WTC11 (cell line): ENCODE measurements at places on chromosomes 5 and 9. TPM values are rescaled to one million over a fixed set of nuclear protein-coding genes. Genes with fewer than 3 reads are reported as not detected.

DNA sequence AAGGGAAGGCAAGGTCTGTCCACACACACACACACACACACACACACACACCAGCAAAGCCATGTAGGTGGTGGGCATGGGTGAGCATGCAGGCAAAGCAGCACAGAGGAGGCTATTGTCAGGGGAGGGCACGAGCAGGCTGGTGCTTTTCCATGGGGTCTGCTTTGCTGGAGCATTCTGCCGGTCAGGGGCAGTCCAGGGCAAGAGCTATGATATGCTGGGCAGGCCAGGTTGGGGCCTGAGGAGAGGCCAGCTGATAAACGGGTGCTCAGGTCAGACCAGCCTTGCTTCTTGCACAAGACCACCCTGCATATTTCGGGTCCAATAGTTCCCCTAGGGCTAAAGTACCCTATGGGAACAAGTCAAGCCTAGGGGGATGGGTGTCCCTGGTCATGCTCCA lies 253.9 kb upstream of the DMAC1 start:
- H3K4me1 ChIP-seq = no peaks in the 10 kb centered on the region
- H3K4me3 ChIP-seq = no peak overlapping the region
- DNase-seq = no peak
- H3K36me3 ChIP-seq = peaks cover 4% of the 10 kb centered on the region; the same call in 1 of the 2 replicates
- H3K27me3 ChIP-seq = no peaks in the 10 kb centered on the region

PAPPA gene
- 0.22 to 0.53 TPM (median 0.34 TPM) in 3 replicates for total RNA-seq

DNA sequence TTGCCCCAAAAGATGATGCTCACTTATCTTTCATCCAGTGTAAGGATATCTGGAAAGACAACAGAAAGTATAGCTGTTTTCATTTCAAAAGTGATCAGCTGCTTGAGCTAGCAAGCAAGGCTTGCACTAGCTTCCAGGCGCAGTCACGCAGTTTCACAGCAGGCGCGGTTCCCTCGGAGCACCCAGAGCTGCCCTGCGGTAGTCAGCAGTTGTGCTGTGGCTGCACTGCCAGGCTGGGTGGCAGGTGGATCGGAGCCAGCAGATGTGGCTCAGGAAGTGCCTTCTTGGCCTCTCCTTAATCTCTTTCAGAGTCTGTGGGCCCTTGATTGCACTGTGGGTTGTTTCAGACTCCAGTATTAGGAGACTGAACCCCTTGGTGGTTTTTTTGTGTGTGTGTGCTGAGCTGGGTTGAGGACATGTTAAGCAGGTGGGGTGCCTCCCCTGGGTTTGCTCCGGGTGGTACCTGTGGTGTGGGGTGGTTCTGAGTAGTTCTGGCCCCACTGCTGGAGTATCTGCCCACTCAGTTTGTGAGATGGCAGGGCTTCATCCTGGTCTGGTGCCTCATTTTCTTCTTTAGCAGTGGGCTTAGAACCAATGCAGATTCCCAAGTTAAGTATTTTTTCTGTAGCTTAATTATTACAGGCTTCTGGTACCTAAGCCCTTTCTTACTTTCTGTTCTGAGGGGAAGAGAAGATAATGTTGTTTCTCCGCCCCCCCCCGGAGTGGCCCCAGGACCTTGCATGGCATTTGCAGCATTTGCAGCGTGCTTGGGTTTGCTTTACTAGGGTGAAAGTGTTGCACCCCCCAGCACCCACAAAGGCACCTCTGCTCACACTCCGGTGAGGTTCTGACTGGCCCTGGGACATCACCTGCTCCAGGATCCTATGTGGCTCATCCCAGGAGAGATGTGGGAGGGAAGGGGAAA lies 16.4 kb downstream of the TENT4A start:
- H3K27ac ChIP-seq = no peak overlapping the region
- no peak overlapping the region for H3K4me3 ChIP-seq
- no peaks in the 10 kb centered on the region for H3K36me3 ChIP-seq
- peaks cover 61% of the 10 kb centered on the region for H3K4me1 ChIP-seq
- no peak for DNase-seq
- H3K27me3 ChIP-seq = no peaks in the 10 kb centered on the region

- H3K4me3 ChIP-seq = peak overlapping the region; percentile 22; the same call in 1 of the 2 replicates
- peaks cover 7% of the 10 kb centered on the region for H3K4me1 ChIP-seq
- H3K27me3 ChIP-seq = no peaks in the 10 kb centered on the region
- peak overlapping the region; percentile 90 for H3K27ac ChIP-seq
- H3K36me3 ChIP-seq = no peaks in the 10 kb centered on the region
Observed at GRCh38 chr9:136328622-136329041, 1.3 kb downstream of the GPSM1 start.

DNA sequence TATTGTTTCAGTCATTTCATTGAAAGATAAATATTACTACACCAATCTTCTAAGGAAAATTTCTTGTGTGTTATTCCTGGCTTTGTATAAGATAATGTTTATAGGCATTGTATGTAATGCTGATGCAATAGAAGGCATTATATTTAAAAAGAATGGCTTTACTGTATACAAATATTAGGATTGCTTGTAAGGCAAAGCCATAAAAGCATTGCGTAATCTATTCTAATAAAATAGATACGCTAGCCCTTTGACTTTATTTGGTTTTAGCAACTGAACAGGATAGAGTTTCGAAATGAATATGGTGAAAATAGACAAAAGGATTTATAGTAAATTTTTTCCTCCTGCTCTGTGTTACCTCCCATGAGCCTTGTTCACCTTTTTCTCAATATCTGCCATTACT lies 5.5 kb upstream of the LYSMD3 start:
- peaks cover 24% of the 10 kb centered on the region for H3K4me1 ChIP-seq
- H3K27ac ChIP-seq = no peak overlapping the region
- no peaks in the 10 kb centered on the region for H3K27me3 ChIP-seq

CBY3 gene
- total RNA-seq = 0.25 to 0.37 TPM (median 0.25 TPM) in 3 replicates

RASA1 gene
- 31.0 to 32.1 TPM (median 32.0 TPM) in 3 replicates for total RNA-seq

DNA sequence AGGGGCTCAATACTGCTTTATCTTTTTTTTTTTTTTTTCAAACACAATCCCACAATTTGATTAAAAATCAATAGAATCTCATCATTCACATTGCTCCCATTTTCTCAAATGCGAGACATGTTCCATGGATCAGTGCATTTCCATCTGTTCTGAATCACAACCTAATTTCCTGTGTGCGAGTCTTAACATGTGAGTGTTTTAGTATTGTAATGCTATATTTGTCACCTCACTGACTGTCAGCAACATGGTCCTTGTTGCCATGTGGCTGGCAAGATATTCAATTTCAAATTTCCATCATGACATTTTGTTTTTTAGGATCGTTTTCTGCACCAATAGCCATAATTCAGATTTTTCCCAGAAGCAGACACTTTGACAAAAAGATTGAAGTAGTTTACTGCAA lies 233.2 kb upstream of the PRDM9 start:
- no peak for DNase-seq
- H3K4me3 ChIP-seq = no peak overlapping the region
- H3K4me1 ChIP-seq = no peaks in the 10 kb centered on the region
- no peaks in the 10 kb centered on the region; the same call in 1 of the 2 replicates for H3K27me3 ChIP-seq

DNA sequence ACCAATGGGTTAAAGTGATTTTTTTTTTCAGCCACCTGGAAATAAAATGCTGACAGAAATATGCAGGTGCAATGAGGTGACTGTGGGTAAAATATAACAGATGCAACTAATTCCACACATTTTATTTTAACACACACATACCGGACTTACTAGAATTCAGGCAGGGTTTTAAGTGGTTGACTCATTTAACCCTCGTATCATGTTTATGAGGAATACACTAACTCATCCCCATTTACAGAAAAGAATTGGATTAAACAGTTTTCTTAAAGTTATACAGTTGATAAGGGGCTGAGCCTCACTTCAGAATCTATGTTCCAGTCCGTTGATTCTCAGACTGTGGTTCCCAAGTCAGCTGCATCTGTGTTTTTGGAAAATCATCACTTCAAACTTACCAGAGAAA lies 207.5 kb downstream of the CHSY3 start:
- DNase-seq = no peak
- no peak overlapping the region for H3K4me3 ChIP-seq
- no peak overlapping the region for H3K27ac ChIP-seq
- no peaks in the 10 kb centered on the region for H3K36me3 ChIP-seq
- no peaks in the 10 kb centered on the region for H3K27me3 ChIP-seq
- peaks cover 14% of the 10 kb centered on the region for H3K4me1 ChIP-seq

GRCh38 chr9:27561685-27562084 lies 11.6 kb downstream of the C9orf72 start:
- H3K4me1 ChIP-seq = no peaks in the 10 kb centered on the region
- peaks cover 35% of the 10 kb centered on the region for H3K36me3 ChIP-seq
- no peak overlapping the region for H3K27ac ChIP-seq
- no peak overlapping the region for H3K4me3 ChIP-seq
- no peaks in the 10 kb centered on the region for H3K27me3 ChIP-seq
- DNase-seq = no peak

DNA sequence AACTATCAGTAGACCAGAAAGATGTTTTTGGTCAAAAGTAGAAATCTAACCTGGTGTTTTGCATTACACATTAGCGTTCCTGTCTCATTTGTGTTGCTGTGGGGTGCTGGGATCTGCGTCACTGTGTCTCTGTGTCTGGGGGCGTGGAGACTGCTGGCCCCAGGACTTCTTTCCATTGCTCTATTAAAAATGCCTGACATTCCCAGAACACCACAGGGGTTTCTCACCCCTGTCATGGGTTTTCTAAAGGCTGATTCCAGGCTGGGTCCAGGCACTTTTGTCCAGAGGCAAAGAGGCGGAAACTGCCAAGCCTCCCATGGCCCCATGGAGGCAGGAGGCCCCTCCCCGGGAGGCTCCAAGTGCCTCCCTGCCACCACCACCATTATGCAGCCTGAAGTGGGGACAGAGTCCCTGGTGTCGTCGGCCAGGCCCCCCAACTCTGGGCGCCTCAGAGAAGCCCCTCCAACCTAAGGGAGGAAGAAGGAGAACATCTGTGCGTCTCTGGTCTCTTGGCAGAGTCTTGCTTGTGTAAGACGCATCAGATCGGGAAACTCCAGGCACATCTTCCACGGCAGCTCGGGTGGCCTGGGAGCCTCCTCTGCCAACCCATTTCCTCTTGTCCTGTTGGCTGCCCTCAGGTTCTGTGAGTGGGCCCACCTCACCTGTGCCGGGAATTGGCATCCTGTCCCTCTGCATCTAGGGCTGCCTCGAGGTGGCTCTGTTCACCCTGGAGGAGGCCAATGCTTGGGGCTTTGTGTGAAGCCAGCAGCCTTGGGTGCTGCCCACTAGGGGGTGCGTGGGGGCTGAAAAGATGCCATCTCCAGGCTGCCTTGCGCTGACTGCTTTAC lies 13.8 kb upstream of the PLEKHG4B start:
- H3K4me3 ChIP-seq = no peak overlapping the region
- no peaks in the 10 kb centered on the region for H3K36me3 ChIP-seq
- H3K4me1 ChIP-seq = peaks cover 40% of the 10 kb centered on the region
- no peak for DNase-seq
- H3K27ac ChIP-seq = no peak overlapping the region

- peaks cover 16% of the 10 kb centered on the region for H3K27me3 ChIP-seq
- H3K4me1 ChIP-seq = peaks cover 32% of the 10 kb centered on the region
- no peak for DNase-seq
- H3K27ac ChIP-seq = no peak overlapping the region
Observed at GRCh38 chr9:136792321-136793085, 1.4 kb downstream of the TMEM141 start.

SPAG8 gene
- 0.16 to 0.72 TPM (median 0.50 TPM) in 3 replicates for total RNA-seq

GRCh38 chr9:135512241-135512603 lies 9.0 kb upstream of the LCN1 start:
- H3K36me3 ChIP-seq = no peaks in the 10 kb centered on the region
- peak; percentile 2 for DNase-seq
- H3K27ac ChIP-seq = no peak overlapping the region; the same call in 1 of the 2 replicates

DNA sequence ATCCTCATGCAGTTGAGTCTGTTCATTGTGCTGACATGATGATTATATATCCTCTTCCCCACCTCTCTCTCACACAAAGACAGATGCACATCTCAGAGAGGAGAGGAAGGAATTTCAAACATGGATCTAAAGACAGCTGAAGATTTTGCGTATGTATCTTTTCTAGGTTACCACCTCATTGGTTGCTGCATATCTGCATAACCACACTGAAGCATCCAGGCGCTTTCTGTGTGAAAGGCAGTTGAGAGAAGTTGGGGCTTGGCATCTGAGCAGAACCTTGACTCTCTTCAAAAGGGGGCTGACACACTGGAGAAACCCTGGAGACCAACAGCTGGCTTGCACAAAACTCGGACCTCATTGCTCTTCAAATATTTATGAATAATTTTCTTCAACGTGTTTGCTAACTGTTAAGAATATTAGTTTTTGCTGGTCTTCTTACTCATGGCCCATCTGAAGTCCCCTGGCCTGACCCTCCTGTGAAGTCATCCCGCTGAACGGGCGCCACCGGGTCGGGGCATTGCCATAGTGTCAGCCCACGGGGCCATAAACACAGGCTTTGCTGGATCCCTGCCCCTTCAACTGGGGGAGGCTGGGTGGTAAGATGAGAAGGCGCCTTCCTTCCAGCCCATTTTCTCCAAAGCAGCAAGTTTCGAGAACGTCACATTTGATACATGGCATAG lies 593.2 kb upstream of the CLINT1 start:
- DNase-seq = no peak
- H3K4me3 ChIP-seq = no peak overlapping the region
- no peaks in the 10 kb centered on the region for H3K27me3 ChIP-seq
- H3K36me3 ChIP-seq = no peaks in the 10 kb centered on the region
- no peak overlapping the region for H3K27ac ChIP-seq
- no peaks in the 10 kb centered on the region for H3K4me1 ChIP-seq
